ENCODE measurements at places on chromosomes 4 and X.

GRCh38 chrX:50697691-50698090 lies 116.3 kb downstream of the SHROOM4 start:
- no peak for DNase-seq

DNA sequence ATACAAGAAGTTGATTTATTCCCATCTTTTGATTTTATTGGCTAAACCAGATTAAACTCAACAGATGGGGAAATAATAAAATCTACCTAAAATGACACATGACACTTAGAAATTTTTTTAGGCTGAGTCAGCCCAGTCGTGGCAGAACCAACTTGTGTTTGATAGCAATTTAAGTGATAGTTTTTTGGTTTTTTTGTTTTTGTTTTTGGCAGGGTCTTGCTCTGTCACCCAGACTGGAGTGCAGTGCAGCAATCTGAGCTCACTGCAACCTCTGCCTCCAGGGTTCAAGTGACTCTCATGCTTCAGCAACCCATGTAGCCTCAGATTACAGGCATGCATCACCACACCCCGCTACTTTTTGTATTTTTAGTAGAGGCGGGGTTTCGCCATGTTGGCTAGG lies 370.3 kb upstream of the NOCT start:
- no peak for DNase-seq

DNA sequence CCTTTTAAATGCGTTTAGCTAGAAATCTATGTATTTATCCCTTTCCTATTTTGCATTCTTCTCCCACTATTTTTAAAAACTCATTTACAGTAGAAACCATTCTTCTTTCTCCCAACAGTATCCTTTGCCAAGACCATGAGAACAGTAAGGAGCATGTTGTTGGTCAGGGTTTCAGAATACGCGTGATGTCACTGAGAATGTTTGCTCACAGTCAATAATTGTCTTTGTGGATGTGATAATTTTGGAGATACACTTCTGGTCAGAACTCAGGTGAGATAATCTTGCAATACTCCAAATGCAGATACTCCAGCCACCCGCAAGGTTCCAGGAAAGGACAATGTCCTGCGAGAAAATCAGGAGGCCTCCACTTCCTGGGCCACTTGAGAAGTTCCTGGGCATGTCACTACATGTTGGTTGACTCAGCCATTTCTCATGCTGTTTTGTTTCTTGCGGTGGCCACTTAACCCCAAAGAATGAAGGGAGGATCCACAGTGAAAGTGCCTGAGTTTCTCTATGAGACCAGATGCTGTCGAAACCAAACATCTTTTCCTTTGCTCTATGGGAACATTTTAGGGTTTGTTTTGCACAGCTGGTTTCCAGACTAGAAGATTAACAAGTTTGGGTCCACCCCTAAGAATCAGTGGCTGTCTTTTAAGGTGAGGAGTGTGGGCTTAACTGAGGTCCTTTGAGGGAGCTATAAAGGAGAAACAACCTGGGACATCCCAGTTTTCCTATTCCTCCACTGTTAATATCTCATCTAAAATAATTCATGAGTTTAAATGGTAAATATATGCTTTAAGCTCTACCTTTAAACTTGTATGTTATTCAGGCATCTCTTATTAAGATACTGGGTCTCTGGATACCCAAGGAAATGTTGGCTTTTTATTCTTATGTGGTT lies 116.0 kb downstream of the SOWAHB start:
- no peak for DNase-seq

- no peak for DNase-seq
Observed at GRCh38 chrX:46624090-46624786, 50.7 kb downstream of the CHST7 start.

GRCh38 chrX:100687128-100687527 lies 43.1 kb downstream of the SRPX2 start:
- DNase-seq, result no peak

- DNase-seq, result no peak
Observed at GRCh38 chr4:169662206-169662605, 41.8 kb downstream of the CLCN3 start.

GRCh38 chrX:68822641-68823410 lies 6.0 kb upstream of the EFNB1 start:
- DNase-seq, result no peak

- no peak for DNase-seq
Observed at GRCh38 chr4:38013461-38014366, 53.5 kb downstream of the PTTG2 start.

DNA sequence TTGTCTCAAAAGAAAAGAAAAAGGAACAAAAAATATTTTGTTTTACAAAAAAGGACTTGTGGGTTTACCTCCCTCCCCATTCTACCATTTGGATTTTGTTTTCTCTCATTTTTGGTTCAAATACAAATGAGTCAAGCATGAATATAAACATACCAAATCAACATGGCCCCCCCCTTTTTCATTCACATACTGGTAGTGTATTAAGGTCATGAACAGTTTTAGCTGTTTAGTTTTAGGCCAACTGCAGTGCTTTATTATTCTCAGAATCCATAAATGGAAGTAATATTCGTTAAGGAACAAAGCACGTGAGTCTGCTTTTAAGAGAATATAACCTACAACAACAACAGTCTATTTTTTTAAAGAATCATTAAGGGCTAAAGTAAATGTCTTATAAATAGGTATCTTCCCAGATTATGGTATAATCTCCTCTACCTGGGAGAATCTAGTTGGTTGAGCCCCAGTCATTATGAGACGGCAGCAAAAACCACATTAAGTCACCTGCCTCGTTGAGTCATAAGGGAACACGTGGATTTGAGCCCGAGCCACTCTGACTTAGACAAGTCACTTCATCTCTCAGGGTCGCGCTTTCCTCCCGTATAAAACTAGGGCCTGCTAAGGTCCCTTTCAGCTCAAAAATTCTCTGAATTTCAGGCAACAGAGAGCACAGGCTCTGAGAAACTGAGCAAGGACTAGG lies 26.7 kb downstream of the BCLAF3 start:
- no peak for DNase-seq

- DNase-seq, result no peak
Observed at GRCh38 chr4:182648766-182649165, 268.4 kb downstream of the DCTD start.

GRCh38 chrX:11287505-11287904 lies 5.7 kb upstream of the AMELX start:
- DNase-seq, result no peak

- DNase-seq, result no peak
Observed at GRCh38 chr4:82792912-82793649, 5.5 kb downstream of the SCD5 start.

DNA sequence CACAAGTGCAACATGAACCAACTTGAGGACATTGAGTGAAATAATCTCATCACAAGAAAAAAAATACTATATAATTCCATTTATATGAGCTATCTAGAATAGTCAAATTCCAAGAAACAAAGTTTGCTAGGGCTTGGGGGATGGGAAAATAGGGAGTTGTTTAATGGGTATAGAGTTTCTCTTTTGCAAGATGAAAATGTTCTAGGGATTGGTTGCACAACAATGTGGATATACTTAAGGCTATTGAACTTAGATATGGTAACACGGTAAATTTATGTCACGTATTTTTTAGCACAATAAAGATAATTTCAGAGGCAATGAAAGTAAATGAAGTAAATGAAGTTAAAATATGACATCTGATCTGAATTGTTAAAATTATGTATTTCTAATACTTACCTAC lies 7.9 kb downstream of the MFSD8 start:
- DNase-seq, result no peak

DNA sequence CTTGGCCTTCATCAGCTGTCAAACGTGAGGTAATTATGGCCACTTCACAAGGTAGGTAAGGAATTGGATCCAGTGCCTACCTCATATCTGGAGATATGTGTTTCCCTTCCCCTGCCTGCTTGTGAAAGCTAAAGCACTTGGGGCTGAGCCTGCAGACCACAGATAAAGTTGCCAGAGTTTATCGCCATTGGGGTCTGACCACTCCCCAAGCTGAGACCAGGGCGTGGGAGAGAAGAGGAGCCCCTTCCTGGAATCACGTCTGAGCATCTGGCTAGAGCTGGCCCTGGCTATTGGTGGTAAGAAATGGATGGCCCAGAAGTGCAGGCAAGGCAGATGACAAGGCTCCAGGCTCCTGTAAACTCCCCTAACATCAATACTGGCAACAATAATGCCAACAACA lies 2.7 kb downstream of the ALAS2 start:
- no peak for DNase-seq

DNA sequence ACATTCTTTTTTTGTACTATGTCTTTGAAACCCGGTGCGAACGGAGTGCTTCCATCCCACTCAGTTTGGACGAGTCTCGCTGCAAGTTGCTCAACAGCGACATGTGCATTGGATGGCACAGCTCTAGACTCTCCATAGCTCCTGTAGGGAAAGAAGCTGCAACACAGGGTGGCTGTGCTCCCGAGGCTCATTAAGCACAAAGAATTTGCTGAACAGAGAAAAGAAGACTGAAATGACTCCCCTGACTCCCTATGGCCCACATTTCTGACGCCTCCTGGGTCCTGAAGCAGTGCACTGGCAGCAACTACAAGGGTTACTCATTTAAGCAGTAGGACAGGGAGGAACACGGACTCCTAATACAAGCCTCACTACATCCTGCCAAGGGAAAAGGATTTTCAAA lies 127.4 kb downstream of the SH3RF1 start:
- no peak for DNase-seq

DNA sequence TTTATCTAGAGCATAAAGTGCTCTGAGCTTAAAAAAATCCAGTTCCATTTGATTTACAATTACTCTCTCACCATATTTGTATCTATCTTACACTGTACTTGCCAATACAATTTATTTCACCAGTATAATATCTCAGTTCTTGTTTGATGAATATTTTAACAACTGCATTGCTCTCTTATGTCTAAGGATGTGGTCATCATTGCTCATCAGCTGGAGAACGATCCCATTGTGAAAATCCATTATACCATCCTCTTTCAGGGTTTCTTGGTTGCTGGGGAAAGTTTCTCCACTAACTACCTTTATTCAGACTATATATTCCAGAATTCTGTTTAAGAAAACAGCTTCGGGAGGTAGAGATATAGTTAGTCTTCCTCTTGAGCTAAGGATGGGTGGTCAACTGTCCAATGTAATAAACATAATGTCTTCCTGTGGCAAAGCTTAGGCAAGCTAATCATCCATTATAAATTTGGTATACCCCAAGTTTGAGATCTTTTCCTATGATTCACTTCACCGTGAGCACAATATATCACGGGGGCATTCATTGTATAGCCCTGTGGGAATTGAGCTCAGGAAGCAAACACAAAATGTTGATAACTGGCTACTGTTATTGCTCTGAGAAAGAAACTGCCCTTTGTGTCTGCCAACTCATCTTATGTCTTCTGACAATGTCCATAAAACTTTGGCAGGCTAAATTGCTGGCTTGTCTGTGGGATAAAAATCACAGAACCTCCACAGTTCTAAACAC lies 2361.9 kb downstream of the ARAP2 start:
- no peak for DNase-seq

- DNase-seq, result no peak
Observed at GRCh38 chrX:63281465-63281864, 69.7 kb downstream of the SPIN4 start.

DNA sequence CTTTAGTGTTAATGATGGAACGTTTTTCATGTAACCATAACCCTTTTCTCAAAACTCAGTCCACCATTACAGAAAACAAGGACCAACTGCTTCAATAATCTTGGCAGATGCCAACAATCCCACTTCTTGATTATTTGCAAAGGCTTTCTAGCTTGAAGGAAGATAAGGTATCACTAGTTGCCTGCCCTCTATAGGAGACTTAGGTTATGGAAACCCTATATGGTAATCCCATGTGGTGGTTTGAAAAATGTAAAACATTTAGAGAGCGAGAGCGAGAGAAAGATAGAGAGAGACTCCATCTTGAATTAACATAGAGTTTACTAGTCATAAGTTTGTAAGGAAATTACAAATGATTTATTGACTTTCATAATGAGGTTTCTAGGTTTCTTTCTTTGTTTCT lies 1627.5 kb upstream of the TENM3 start:
- no peak for DNase-seq

DNA sequence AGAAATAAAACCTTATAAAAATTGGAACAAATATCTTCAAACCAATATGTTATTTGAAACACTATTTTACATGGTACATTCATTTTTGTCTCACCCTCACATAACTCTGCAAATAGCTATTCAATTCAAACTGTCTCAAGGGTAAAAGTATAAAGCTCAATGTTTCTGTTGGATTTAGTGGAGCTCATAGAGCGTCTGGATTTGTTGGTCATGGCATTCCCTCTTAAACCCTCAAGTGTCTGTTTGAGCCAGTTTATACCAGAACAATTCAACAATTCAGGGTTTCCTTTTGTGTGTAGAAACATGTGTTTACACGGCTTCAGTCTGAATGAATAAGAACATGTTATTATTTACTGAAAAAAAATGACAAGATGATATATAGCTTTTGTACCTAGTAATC lies 161.6 kb downstream of the PCDH18 start:
- no peak for DNase-seq

DNA sequence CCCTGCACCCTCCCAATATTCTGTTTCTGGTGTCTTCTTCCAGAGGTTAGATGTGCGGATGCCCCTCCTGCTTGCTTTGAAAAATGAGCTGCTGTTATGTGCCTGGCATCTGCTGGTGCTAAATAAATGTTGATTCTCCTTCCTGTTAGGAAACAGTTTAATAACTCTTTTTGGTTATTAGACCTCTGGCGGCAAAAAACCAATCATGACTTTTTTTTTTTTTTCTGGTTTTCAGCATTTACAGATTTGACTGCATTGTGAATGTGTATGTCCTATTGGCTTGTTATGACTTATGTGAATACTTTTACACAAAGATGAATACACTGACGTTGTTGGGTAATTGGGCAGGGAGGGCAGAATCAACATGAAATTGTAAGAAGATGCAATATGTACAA lies 13.6 kb upstream of the TMEM156 start:
- no peak for DNase-seq

DNA sequence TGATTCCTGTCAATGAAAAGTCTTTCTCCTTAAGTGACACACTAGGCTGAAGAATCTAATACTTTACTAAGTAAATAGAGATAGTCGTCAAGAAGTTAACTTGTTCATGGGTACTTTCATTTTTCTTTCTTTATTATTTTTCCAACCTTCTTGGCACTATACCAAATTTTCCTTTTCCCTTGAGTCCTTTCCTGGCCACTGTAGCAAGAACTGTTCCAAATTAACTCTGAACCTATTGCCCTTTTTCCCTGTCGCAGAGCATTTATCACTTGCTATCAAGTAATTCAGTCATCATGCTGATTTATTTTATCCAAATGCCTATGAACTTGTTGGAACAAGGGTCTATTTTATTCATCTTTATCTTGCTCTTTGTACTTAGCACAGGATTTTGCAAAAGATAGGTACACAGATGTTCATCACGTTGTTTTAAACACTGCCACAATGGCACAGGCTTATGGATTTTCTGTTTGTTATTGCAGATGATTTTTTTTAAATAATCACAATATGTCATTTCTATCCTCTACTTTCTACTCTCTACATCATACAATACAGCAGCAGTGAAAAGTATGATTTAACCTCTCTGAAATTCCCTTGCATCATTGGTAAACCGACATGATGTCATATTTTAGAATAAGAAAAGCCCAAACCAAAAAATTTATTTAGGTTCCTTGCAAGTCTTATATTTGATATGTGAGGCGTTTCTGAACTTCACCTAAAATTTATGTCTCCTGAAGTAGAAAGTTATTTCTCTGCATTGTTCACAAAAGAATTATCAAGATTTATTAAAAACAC lies 2352.3 kb downstream of the PCDH7 start:
- no peak for DNase-seq

- DNase-seq, result no peak
Observed at GRCh38 chrX:57353472-57354132, 67.1 kb downstream of the FAAH2 start.
